ENCODE measurements at places on chromosomes 4 and X.

DNA sequence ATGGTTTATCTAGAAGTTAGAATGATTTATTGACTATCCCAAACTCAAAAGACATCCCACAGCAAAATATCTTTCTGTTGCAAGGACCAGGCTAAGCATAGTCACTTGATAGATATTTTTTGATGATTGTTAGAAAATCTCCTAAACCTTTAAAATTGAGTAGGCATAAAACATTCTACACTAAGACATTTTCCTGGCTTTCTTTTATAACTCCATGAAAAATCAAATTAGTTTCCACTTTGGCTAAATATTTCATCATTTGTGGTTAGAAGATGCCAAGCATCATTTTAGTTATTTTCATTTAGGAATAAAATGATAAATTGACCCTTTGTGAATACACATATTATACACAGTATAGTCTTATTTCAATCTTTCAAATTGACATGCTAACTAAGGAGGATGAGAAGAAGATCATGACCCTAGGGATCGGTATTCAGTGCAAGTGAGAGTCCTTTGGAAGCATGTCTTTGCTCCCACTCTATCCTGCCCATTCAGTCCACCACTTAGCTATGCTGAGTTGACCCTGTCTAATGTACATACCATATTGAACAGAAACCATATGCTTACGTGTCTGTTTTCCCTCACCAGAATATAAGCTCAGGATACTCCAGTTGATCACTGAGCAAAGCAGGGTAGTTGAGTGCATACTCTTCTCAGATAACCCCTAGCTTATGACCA is 136.6 kb upstream of the OTUD4 start:
- DNase-seq = no peak

GRCh38 chr4:144591401-144591800 is 54.6 kb upstream of the HHIP start:
- DNase-seq = peak; percentile 68

DNA sequence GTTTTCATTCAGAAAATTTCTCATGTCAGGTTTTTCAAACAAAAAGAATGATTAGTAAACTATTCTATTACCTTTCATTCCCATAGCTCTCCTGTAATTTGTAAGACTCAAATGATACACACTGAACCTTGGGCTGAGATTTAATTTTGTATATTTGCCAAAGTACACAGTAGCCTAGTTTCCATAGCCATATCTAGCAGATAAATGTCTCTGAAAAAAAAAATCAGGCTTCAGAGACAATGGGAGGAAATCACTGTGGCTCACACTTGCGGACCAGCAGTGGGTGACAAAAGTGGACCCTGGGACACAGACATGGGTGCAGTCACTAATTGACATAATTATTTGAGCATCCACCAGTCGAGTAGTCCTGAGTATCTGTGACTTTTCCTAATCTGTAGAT is 46.6 kb downstream of the MAOA start:
- no peak for DNase-seq

- DNase-seq = no peak
Measured at GRCh38 chr4:109185548-109185947, 116.9 kb downstream of the COL25A1 start.

DNA sequence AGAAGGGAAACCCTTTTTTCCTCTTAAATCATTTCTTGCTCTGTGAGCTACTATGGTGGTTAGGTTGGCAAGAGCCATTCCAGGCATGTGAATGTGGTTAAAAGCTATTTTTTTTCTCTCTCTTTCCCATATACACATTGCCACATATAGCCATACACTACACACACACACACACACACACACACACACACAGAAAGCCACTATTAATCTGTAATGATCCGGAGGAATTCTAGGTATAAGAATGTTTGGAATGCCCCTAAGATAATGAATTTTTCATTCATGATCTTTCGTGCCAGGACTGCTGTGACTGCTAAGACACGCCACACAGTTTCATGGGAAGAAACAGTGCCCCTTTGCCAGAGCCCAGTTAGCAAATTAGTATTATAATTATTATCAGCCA is 21.8 kb upstream of the TLL1 start:
- DNase-seq = no peak

- DNase-seq = no peak
Measured at GRCh38 chrX:102627640-102628039, 23.6 kb upstream of the GPRASP1 start.

DNA sequence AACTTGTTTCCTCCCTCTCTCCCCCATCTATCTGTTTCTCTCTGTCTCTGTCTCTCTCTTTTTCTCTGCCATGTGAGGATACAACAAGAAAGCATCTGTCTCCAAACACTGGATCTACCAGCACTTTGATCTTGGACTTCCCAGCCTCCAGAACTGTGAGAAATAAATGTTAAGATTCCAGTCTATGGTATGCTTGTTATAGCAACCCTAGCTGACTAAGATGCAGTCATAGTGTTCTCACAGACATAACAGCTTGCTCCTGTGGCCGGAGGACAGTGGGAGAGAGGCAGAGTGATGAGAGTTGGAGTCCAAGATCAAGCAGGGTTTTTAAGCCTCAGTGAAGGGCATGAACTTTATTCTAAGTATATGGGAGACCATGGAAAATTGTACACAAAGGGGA is 8.8 kb upstream of the NKX3-2 start:
- no peak for DNase-seq

DNA sequence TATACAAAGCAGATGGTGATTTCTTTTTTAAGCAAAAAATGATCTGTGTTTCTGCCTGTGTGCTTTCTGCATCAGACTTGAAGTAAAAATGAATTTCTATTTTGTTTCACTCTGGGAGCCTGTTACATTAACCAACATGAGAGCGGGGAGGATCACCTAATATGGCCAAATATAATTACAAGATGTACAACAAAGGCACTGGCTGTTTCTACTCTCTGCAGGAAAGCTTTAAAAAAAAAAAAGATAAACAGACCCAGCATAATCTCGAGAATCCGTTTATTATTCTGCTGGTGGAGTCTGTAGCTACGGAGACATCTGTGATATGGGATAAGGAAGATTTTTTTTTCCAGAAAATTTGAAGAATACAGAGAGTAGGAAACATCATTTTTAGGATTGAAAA is 103.6 kb downstream of the COMMD8 start:
- DNase-seq = no peak

GRCh38 chr4:30939684-30940083 is 219.5 kb downstream of the PCDH7 start:
- DNase-seq = no peak

GRCh38 chr4:43047058-43047457 is 154.5 kb downstream of the GRXCR1 start:
- DNase-seq = no peak

GRCh38 chr4:141078871-141079270 is 54.4 kb downstream of the RNF150 start:
- no peak for DNase-seq

- DNase-seq = no peak
Measured at GRCh38 chr4:26171501-26171900, 149.3 kb upstream of the RBPJ start.

DNA sequence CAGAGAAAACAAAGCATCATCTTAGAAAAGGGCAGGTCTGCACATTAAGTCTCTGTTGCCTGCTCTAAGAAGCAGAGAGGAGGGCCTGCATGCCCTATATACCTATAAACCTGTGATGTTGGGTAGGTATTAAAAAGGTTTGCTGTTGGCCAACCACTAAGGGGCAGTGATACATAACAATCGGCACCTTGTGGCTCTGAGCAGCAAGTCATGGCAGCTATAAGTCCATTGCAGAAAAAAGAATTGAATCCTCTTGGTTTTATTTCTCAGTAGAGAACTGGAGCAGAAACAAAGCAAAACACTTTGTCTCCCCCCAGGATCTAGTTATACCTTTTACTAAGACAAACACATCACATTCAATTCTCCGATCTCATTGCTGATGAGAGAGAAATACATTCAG is 1364.4 kb downstream of the STIM2 start:
- peak; percentile 56 for DNase-seq

- DNase-seq = no peak
Measured at GRCh38 chrX:17566740-17567139, 170.6 kb upstream of the SCML1 start.

DNA sequence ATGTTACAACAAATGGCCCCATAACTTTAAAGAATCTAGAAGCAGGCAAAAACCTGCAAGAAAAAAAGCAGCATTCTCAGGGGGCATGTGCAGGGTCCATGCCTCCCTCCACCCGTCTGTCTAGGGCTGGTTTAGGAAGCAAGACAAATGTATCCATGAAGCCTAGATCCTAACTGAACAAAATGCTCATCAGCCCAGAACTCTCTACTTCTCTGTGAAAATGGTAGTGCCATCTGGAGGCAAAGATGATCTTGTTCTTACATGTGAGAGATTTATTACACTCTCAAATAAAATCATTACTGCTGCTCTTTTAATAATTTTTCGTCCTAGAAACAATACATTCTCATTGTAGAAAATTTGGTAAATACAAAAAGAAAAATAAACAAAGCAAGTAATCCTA is 26.7 kb downstream of the NR3C2 start:
- peak; percentile 46 for DNase-seq

DNA sequence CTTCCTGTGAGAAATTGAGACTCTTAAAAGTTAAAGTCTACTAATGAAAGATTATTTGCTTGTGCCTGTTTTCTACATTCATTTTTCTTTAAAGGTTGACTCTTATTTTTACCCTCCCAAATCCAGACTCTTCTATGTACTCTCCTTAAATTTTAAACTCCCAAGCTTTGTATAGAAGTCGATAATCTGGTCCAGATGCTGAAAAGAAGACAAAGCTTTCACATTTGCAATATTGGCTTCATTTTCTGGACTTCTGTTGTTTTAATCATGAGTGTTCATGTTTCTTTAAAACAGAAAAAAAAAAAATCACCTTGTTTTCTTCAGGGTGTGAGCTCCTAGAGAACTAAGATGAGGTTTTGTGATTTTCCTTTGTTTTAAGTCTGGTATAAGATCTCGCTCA is 53.2 kb upstream of the TBC1D14 start:
- DNase-seq = no peak

DNA sequence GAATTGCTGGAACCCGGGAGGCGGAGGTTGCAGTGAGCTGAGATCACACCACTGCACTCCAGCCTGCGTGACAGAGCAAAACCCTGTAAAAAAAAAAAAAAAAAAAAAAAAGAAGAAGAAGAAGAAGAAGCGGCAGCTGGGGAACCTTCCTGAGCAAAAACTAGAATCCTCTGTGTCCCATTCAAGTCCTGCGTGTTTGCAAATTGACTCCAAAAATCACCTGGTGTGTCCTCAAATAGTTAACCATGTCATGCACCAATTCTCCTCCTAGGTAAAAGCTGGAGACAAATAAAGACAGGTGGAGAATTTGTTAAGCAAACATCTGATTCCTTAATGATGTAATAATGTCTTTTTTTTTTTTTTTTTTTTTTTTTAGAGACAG is 31.9 kb upstream of the ASMTL start:
- DNase-seq = no peak

- DNase-seq = no peak
Measured at GRCh38 chr4:81698538-81699296, 227.0 kb upstream of the RASGEF1B start.

GRCh38 chr4:130023088-130023487 is 927.1 kb downstream of the C4orf33 start:
- DNase-seq = no peak

GRCh38 chrX:15856222-15856587 is 1.6 kb upstream of the AP1S2 start:
- peak; percentile 37 for DNase-seq

GRCh38 chr4:41882625-41883347 is 52.4 kb upstream of the TMEM33 start:
- peak; percentile 62 for DNase-seq

- no peak for DNase-seq
Measured at GRCh38 chr4:148112231-148112982, 329.8 kb downstream of the NR3C2 start.

- peak; percentile 59 for DNase-seq
Measured at GRCh38 chr4:161320377-161320776, 843.4 kb downstream of the FSTL5 start.

GRCh38 chrX:21374994-21375707 is 933 bp downstream of the CNKSR2 start:
- no peak for DNase-seq

DNA sequence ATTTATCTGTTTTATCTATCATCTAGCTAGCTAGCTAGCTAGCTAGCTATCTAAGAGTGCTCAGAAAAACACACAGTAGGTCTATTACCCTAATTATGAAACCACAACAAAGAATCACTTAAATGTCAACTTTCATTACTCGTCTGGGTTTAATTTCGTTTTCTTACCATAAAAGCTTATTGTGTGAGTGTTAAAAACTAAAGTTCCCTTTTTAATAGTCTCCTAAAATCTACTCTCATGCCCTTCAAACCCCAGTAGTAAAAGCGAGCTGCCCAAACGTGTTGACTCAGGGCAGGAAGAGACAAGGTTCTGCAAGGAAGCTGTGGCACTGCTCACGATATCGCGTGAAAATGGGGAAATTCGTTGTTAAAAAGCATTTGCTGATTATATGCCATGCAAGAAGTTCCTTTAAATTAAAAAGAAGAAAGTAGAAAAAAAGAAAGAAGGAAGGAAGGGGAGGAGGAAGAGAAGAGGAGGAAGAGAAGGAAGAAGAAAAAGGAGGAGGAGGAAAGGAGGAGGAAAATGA is 595 bp downstream of the MBNL3 start:
- no peak for DNase-seq

DNA sequence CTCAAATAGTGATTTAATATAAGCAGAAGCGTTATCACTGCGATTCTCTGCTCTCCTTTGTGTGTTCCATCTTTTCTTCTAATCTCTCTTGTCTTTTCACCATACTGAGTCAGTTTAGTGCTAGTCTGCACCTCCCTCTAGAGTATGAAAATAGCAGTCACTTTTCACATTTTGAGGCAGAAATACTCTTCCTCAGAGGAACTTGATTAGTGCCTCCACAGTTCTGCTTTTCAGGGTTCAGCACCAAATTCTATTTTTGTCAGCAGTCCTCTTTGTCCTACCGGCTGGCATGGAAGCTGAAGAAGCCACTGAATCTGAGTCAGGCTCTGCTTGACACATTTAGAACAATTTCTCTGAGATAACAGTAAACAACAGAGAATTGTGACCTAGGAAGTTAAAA is 49.7 kb upstream of the ANKRD17 start:
- DNase-seq = no peak

GRCh38 chrX:625137-625691 is 5.4 kb upstream of the SHOX start:
- no peak for DNase-seq

- no peak for DNase-seq
Measured at GRCh38 chr4:110003401-110004187, 90.9 kb downstream of the EGF start.

DNA sequence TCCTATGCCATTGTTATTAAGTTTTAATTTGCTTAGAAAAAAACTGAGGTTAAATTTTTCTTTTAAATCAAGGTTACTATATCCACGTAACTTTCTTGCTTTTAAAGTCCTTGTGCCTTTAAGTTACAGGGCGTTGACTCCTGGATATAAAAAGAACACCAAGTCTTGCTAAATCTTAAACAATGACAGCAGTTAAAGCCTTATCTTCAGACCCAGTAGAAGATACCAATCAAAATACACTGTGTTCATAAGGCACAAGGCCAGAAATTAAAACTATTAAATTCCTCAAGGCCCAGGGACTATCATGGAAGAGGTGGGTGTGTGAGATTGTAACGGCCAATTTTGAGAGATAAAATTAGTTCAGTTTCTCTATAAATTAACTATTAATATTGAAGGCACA is 60.4 kb downstream of the PAGE2 start:
- no peak for DNase-seq

GRCh38 chrX:98379134-98379533 is 1495.4 kb downstream of the RPA4 start:
- DNase-seq = no peak

Data from NCI-H524 (cell line).